Smooth muscle cell of the brain vasculature (primary cell): ENCODE measurements at places on chromosomes 3 and 15.
A peak's percentile ranks its signal among the peaks of the same experiment; 100 is the strongest.

DNA sequence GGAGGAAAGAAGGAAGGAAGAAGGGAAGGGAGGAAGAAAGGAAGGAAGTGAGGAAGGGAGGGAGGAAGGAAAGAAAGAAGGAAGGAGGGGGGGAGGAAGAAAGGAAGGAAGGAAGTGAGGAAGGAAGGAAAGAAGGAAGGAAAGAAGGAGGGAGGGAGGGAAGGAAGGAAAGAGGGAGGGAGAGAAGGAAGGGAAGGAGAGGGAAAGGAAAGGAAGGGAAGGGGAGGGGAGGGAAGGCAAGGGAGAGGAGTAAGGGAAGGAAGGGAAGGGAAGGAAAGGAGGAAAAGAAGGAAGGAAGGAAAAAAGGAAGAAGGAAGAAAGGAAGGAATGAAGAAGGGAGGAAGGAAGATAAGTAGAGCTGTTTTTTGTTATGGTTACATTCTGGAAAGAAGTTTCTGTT lies 141.2 kb downstream of the LRRC3B start:
- DNase-seq = no peak

GRCh38 chr15:25870938-25871337 lies 7.8 kb upstream of the ATP10A start:
- DNase-seq = no peak

DNA sequence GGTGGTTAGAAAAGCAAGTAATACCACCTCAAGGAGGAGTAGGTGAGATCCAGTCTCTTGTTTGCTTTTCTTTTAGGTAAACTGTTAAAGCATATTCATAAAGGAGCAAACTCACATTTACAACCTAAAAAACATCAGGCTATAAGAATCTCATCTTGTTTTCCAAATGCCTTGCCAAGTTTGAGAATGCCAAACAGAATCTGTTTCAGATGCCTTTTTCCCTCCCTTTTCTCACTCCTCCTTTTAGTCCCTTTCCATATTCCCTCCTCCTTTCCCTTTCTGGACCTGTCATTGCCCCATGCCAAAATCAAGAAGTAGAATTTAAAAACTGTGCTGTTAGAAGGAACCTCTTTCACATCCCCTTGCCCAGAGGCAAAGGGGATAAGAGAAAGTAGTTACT lies 140.3 kb downstream of the ARPP21 start:
- no peak for DNase-seq

DNA sequence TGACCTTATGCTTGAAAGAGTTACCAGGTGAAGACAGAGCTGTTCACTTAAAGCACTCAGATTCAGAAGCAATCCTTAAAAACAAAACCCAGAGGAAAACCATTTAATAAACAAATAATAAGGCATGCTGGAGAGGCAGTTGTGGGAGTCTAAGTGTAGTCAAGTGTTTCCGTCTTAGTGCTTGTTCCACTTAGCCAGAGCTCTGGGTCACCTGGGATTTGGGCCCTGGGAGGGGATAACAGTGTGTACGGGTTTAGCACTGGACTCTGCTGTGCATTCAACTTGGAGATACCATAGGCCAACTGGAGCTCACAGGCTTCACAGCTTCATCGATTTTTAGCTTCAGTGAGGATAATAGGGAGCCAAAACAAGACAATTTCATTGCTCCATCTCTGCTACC lies 444.6 kb downstream of the CNTN4 start:
- no peak for DNase-seq

GRCh38 chr15:78922527-78922926 lies 22.3 kb downstream of the CTSH start:
- no peak for DNase-seq

DNA sequence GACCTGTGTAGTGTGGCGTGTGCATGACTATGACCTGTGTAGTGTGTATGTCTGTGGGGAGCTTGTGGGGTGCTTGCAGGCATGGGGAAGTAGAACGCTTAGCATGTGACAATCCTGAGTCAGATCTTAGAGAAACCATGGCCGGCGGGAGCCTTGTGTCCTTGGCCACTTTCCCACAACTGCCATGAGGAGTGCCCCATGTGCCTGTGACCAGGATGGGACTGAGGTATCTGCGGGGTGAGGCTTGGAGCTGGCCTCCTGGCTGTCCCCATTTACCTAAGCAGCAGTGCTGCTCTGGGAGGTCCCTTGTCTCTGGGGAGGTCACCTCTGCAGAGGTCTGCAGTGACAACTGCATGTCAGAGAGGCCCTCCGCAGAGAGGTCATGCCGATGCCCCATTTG lies 23.6 kb downstream of the TRPM1 start:
- no peak for DNase-seq

GRCh38 chr15:51382787-51383186 lies 41.3 kb downstream of the GLDN start:
- DNase-seq = no peak

- no peak for DNase-seq
Observed at GRCh38 chr3:115903843-115904242, 280.5 kb downstream of the GAP43 start.

- no peak for DNase-seq
Observed at GRCh38 chr3:4888913-4889846, 90.1 kb upstream of the BHLHE40 start.

- no peak for DNase-seq
Observed at GRCh38 chr3:162738784-162739183, 1242.2 kb downstream of the OTOL1 start.

DNA sequence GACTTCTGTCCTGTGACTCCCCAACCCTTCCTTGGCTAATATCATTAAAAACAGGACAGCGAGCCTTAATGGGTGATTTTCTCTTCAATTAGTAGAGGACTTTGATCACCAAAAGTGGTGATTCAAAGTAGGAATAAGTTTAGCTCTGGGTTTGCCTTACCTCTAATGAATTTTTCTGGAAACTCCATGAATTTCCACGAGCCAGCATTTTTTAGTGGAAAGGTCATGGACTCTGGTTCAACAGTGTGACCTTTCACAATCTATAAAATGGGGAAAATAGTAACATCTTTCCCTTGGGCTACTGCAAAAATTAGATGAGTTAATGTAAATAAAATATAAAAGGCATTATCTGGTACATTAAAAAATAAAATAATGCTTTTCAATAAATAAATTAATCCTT lies 417.8 kb upstream of the NR2F2 start:
- no peak for DNase-seq

DNA sequence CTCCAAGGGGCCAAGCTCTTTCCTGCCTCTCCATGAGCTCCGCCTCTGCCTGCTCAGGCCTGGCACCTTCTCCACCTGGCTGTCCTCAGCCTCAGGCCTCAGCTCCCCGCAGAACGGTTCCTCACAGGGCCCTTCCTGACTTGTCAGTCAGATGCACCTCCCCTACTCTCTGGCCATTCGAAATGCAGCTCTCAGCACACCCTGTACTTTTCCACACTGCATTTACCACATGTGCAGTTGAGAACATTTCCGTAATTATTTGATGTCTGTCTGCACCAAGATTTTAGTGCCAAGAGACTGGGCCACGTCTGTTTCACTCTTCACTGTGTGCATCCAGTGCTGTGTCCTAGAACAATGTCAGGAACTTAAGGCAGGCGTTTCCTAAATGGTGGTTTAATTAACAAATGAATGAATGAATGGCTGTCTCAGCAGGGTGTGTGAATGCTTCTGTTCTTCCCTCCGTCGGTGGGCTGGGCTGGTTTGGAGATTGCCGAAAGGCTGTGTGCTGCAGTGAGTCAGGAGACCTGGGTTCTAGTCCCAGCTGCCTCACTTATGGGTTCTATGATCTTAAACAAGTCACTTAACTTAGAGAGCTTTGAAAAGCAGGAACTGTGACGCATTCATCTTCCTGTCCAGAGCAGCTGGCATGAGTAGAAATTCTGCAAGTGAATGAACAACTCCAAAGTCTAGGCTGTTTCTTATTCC lies 5.4 kb downstream of the MUC4 start:
- no peak for DNase-seq

GRCh38 chr15:65028921-65029735 lies at the start of gene MTFMT:
TSS of gene MTFMT (minus strand) at chr15:65029639. CDS start at chr15:65029613, 26 bp downstream.
- peak; percentile 45 for DNase-seq

DNA sequence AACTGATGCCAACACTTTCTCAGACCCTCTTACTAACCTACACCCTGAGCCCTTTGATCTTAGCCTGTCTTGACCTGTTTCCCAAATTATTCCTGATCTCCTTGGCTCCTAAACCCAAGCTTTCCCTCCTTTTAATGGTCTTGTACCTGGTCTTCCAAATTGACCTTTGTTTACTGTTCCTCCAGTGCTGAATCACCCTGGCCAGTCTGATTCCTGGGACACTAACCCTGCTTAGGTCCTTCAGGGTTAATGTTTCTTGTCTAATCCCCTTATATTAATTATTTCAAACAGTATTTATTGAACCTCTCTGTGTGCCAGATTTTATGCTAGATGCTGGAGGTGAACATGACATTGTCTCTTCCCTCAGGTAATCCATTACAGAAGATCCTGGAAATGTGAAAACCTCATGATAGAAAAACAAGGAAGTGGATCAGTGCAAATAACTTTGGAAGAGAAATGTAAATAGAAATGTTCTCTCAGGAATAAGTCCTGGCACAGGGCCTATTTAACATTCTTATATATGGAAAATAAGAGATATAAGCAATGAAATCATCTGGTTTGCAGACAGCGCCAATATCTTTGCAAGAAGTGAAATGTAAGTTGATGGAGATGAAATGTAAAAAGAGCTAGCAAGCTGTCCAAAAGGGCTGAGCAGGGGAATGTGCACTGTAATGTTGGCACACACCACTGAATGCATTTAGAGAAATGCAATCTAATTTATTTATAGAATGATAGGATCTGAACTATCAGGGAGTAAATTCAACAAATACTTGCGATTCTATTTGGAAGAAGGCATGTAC lies 20.7 kb downstream of the HGD start:
- DNase-seq = no peak

DNA sequence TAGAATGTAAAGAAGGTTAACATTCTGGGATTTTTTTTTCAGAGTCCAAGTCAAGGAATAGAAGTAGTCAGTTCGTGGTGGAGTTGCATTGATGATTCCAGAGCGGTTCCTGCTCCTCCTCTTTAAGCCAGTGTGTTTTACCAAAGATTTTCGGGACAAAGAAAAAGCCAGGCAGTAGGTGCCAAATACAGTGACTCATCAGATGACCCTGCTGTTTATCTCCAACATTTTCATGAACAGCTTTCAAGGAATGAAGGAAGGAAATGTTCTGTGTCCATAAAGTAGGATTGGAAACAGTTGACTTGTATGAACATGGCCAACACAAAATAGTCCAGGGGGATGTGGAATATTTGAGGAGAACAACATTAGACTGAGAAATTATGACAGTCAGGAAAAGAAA lies 142.4 kb upstream of the TMC3 start:
- DNase-seq = no peak
